ENCODE measurements at places on chromosomes 3 and 15.

DNA sequence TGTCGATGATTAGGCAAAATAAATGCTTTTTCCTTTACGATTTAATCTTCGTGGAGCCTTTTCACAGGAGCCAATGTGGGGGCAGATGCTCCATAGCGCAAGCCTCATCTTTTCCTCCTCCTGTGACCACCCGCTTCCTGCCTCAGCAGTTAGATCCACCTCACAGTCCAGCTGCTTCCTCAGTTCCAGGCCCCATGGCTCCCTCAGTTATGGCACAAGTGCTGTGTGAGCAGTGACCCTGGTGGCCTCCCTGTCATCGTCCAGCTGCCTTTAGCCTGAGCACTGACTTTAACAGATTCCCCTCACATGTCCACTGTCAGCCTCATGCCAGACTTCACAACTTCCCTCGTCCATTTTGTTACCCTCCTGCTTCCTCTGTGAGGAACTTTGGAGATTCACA, 424.6 kb upstream of the GBE1 start:
- no peak for DNase-seq

- DNase-seq = no peak
These were observed 3.1 kb downstream of the PLXNA1 start for GRCh38 chr3:126986001-126986400.

DNA sequence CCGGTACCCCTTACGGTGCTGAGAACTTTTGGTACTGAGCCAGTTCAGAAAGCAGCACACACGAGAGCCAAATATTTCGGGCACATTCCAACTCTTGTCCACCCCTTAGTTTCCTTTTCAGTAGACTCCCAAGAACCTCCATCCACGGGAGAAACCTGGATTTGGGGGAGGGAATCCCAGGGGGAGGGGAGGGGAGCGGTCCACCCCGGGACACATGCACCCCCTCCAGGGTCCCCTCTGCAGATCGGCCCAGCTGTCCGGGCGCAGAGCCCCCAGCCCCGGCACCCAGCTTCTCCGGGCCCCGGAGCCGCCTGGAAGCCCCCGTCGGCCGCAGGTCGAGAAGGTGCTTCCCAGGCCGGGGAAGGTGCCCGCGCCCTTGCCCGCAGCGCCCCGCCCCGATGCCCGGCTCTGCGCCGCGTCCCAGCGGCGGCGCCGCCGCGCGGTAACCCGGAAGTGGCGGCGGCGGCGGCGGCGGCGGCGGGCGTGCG, 455 bp upstream of the ABHD17C start:
- DNase-seq = no peak

GRCh38 chr3:156586905-156587759, 32.2 kb upstream of the SSR3 start:
- DNase-seq = no peak
